GM03348 (cell line): ENCODE measurements at places on chromosomes 16 and 17.

GRCh38 chr16:54140057-54140787 lies 146.4 kb downstream of the IRX3 start:
- DNase-seq = no peak

DNA sequence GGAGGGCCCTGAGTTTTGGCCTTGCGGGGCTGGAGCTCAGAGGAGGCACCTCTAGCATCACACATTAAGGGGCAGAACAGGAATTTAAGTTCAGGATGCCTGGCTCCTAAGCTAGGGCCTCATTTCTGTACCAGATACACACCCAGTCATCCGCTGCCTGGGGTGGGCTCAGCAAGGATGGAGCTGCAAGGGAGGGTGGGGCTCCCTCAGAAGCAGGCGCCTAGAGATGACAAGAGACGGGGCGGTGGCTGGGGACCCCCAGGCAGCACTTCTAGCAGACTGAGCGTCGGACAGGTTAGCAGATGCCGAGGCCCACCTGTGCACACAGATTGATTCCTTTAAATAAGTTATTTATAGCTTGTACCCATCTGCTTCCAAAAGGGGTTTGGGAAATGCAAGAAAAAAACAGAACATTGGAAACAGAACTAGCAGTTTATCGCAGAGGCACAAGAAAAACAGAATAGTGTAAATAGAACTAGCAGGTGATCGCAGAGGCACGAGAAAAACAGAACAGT lies 47.6 kb upstream of the CBFA2T3 start:
- DNase-seq = no peak

- DNase-seq = no peak
Measured at GRCh38 chr16:17994027-17994426, 342.5 kb downstream of the NPIPA8 start.

GRCh38 chr16:21300309-21301167 lies 22.4 kb upstream of the CRYM start:
- DNase-seq = peak; percentile 94

GRCh38 chr16:4625560-4626159 lies 1.0 kb downstream of the MGRN1 start:
- DNase-seq = no peak

GRCh38 chr16:76654088-76654820 lies 377.1 kb downstream of the CNTNAP4 start:
- DNase-seq = no peak

DNA sequence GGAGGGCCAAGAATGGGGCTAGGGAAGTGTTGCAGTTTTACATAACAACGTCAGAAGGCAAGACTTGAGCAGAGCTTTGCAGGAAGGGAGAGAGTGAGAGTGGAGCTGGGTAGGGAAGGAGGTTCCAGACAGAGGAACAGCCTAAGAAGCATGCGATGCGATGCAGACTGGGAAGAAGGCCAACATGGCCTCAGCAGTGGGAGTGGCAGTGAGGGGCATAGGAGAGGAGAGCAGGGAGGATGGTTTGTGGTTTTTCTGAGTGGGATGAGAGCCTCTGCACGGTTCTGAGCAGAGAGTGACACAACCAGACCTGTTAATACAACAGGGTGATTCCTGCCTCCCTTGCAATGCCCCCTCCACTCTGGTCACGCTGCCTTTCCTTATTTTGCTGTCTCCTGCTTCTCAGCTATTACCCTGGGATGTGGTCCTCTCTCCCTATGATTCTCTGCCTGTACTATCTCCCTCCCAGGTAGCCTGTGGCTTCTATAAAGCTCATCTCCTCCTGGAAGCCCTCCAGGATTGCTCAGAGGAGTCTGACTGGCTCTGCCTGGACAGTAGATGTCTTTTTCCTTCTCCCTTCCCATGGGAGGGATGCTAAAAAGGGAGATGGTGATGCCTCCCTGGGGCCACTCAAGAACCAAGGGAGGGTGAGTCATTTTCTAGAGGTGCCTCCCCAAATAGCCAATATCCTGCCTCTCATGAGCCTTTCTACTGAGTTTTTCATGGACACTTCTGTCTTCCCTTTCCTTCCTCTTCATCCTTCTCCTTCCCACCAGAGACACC lies 38.7 kb upstream of the NGFR start:
- DNase-seq = peak; percentile 89

DNA sequence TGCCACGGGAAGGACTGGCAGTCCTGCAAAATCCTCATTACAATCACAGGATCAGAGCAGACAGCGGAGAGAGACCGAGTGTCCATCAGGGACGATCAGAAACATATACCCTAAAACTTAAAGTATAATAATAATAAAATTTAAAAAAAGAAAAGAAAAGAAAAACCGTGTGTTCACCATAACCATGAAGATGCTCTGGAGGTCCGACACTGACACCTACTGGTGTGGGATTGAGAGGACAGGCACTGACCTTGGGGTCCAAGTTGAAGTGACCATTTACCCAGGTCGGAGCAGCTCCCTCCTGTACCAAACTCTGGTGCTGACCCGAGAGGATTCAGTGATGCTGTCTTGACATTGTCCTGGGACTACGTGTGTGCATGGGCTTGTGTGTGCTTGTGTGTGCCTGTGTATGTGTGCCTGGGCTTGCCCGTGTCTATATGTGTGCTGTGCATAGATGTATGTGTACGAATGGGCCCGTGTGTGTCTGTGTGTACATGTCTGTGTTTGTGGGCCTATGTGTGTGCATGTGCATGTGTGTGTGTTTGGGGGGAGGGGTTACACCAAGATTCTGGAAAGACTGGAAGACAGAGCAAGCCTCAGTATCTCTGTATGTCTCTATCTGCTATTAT lies 10.0 kb upstream of the CD300LD start:
- peak; percentile 54 for DNase-seq

- no peak for DNase-seq
Measured at GRCh38 chr17:76643553-76644148, at the start of gene ST6GALNAC1. ST6GALNAC1 (minus strand) TSS chr17:76643757; CDS start chr17:76643638, 119 bp downstream.

DNA sequence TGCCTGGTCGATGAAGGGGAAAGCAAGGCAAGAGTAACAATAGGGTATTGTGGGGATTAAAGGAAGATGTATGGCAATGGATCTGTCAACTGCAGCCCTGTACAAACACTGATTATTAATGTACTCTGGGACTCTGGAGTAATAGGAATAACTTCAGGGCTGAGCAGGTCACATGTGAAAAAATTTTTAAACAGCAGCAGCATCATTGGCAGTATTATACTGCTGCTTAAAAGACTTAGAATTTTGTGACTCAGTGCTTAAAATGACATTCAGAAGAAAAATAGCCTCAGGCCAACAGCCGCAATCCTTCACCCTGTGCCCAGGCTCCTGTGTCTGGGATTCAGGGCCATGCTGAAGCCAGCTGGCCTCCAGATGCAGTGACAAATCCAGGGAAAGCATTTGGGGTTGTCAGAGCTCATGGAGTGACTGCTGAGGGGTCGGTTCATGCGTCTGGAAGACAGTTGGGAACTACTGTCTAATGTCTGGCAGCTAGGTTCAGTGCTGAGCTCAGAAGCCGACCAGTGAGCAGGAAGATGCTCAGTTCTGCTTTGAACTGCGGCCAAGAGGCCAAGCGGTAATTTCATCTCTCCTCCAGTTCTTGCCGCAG lies 22.2 kb downstream of the TEX2 start:
- DNase-seq = peak; percentile 86

- DNase-seq = peak; percentile 22
Measured at GRCh38 chr16:83615953-83616350, 191.8 kb upstream of the HSBP1 start.

DNA sequence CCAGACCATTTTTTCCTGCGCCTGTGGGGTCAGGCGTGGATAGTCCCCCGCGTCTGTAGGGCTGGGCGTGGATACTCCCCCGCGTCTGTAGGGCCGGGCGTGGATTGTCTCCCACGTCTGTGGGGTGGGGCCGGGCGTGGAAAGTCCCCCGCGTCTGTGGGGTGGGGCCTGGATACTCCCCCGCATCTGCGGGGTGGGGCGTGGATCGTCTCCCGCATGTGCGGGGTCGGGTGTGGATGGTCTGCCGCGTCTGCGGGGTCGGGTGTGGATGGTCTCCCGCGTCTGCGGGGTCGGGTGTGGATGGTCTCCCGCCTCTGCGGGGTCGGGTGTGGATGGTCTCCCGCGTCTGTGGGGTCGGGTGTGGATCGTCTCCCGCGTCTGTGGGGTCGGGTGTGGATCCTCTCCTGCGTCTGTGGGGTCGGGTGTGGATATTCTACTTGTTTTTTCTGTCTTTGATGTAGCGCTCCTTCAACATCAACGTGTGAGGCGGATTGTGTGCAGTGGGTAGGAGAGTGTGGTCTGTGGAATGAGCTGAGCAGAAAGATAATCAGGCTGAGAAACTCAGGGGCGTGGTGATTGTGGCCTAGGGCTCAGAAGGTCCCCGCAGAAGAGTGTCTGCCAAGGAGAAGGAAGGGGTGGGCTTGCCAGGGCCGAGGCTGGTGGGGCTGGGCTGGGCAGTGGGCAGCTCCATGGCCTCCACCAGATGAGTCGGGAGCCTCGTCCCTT lies 3.2 kb downstream of the GNPTG start:
- no peak for DNase-seq
